ENCODE measurements at places on chromosomes 11 and 22.

- no peak for DNase-seq
Measured at GRCh38 chr22:24025475-24025874, 14.4 kb downstream of the CABIN1 start.

- DNase-seq = no peak
Measured at GRCh38 chr11:11952036-11952435, 56.4 kb downstream of the DKK3 start.

DNA sequence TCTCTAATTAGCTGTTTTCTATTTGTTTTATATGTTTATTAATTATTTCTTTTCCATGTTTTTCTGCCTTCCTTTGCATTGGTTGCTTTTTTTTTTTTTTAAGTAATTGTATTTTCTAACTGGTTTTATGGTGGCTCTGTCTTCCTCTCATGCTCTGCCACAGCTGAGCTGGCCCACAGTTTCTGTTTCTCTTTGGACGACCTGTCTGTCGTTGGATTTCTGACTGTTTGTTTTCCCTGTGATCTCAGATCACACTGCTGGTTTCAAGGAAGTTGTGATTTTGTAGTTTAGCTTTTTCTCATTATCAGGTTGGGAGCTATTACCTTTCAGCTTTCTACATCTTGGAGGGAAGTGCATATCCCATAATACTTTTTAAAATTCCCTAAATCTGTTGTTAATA is 15.9 kb upstream of the OR6M1 start:
- no peak for DNase-seq

- DNase-seq = no peak
Measured at GRCh38 chr11:47995360-47995769, 15.0 kb downstream of the PTPRJ start.

DNA sequence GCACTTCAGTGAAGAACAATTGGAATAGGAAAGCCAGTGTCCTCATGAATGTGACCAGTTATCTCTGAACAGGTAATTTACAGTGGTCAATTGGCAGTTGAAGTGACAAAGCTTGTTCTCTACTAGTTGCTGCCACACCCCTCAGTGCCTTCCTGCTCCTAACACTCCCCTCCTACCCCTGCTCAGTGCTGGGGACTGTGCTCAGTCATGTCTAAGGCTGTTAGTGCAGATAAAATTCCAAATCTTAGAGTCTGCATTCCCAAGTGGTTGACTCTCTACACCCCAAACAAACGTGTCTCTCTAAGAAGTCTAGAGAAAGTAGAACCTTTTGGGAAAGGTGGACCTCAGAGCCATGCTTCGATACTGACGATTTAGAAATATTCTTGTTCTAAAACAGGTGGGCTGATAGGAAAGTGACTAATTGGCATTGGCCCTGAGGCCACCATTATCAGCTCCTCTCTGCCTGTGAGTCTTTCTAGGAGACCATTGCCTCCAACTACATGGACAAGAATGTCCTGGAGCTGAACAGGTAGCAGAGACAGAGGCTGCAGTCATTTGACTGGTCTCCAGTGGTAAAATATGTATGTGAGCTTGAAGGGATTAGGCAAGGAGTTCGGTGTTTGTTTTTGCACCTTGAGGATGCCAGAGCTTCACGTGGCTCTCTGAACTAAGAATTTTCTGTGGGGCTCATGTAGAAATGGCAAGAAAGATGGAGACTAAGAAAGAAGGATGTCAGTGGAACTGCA is 22.1 kb upstream of the NNMT start:
- no peak for DNase-seq

DNA sequence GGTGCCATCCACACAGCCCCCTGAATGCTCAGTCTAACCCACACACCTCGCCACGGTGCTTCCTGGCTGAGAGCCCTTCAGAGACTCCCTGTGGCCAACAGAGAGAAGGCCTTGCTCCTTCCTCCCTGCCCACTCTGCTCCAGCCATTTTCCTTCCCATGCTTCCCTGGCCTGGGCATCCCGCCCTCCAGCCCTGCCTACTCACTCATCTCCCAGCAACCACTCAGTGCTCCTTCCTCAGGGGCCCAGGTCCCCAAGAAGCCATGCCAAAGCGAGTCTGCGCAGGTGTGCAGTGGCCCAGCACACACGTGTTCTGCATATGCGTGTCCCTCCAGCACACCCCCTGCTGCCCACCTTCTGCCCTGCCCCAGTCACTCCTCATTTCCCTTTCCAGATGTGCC is 56.4 kb downstream of the NECTIN1 start:
- no peak for DNase-seq

- no peak for DNase-seq
Measured at GRCh38 chr22:19990609-19991394, 25.8 kb downstream of the ARVCF start.

DNA sequence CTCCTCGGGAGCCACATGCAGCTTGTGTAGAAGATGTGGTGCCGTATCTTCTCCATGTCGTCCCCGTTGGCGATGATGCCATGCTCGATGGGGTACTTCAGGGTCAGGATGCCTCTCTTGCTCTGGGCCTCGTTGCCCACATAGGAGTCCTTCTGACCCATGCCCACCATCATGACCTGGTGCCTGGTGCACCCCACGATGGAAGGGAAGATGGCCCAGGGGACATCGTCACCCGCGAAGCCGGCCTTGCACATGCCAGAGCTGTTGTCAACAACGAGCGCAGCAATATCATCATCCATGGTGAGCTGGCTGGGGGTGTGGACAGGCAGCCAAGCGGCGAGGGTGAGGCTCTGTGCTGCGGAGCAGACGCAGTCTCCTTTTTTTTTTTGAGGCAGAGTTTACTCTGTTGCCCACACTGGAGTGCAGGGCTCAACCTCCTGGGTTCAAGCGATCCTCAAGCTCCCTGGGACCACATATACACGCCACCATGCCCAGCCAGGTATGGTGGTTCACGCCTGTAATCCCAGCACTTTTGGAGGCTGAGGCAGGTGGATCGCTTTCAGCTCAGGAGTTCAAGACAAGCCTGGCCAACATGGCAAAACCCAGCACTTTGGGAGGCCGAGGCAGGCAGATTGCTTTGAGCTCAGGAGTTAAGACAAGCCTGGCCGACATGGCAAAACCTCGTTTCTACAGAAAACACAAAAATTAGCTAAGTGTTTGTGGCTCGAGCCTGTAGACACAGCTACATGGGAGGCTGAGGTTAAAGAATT is 17.3 kb upstream of the EP300 start:
- DNase-seq = no peak

DNA sequence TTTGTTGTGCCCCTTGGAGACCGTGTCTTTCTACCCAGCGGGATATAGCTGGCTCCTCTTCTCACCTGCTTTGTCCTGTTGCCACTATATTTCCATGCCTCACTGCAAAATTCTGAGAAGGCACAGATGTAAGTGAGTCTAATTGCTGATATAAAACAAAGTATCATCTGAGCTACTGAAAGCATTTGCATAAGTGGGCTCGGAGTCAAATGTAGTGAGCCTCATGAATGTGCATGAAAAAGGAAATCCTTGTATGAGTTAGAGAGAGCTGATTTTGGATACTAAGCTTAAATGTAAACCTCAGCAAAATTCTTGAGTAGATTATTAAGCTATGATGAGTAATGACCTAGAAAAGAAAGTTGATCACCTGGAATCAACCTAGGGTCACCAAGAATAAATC is 13.9 kb downstream of the OVCH2 start:
- DNase-seq = no peak

- DNase-seq = no peak
Measured at GRCh38 chr11:130580372-130580771, 131.9 kb downstream of the ADAMTS15 start.

GRCh38 chr11:122348659-122349409 is 232.8 kb upstream of the BLID start:
- no peak for DNase-seq

DNA sequence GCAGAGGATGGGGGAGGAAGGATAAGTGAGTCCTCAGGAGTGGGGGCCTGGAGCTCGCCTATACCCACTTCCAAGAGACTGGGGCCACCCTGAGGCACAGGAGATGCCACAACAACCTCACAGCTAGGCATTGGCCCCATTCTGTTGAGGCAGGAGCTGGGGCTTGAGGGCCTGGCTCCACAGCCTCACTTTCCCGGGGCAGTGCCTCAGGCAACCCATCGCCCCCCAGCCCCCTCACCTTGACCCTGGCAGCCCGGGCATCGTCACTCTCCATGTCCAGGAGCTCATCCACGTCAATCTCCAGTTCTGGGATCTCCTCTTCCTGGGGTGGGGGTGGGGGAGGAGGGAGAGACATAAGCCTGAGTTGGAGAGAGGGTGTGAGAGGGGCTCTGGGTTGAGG is 1.8 kb downstream of the PPP1R14B start:
- no peak for DNase-seq

GRCh38 chr22:20441631-20442484 is 4.2 kb upstream of the SCARF2 start:
- no peak for DNase-seq

GRCh38 chr11:44556735-44557409 is 8.6 kb upstream of the CD82 start:
- no peak for DNase-seq

DNA sequence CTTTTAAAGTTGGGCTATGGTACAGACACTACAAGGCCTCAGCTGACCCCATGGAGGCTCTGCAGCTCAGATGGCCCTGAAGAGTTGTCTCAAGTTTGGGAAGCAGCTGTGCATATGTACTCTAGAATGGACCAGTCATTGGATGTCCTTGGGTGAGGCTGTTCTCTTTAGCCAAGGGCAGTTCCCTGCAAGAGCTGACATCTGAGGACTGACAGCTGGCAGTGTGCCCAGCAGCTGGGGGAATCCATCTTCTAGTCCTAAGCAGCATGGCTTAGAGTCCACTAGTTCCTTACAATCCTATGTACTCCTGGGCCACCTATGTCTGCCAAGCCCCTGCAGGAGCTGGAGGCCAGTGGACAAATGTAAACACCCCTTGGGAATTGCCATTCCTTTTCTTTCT is 76.5 kb downstream of the C11orf91 start:
- no peak for DNase-seq

Data from hypothalamus (tissue), 51 donors.